ENCODE measurements at places on chromosomes 13 and 19. TPM values are rescaled to one million over a fixed set of nuclear protein-coding genes. Genes with fewer than 3 reads are reported as not detected.

Gene ZNF222
- total RNA-seq: 7.8 TPM

DNA sequence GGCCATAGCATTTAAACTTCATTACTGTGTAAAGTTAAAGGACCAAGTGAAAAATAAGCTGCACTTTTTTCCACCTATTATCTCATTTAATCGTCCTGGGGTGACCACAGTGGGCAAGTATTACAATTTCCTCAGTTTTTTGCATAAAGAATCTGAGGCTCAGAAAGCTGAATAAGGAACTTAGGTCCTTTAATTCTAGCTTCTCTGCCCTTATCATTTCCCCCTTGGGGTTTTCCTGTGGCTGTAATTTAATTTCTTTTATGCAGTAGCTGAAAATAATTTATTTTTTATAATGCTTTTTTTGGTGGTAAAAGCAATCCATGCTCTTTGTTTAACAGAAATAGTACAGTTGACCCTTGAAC, 59.8 kb upstream of the RCBTB2 start:
- H3K27ac ChIP-seq: no peak overlapping the region
- H3K27me3 ChIP-seq: peaks cover 4% of the 10 kb centered on the region
- H3K4me1 ChIP-seq: peaks cover 2% of the 10 kb centered on the region
- H3K4me3 ChIP-seq: no peak overlapping the region

Gene CYP4F2
- 0.33 TPM for total RNA-seq

Gene ATP4B
- total RNA-seq: not detected

DNA sequence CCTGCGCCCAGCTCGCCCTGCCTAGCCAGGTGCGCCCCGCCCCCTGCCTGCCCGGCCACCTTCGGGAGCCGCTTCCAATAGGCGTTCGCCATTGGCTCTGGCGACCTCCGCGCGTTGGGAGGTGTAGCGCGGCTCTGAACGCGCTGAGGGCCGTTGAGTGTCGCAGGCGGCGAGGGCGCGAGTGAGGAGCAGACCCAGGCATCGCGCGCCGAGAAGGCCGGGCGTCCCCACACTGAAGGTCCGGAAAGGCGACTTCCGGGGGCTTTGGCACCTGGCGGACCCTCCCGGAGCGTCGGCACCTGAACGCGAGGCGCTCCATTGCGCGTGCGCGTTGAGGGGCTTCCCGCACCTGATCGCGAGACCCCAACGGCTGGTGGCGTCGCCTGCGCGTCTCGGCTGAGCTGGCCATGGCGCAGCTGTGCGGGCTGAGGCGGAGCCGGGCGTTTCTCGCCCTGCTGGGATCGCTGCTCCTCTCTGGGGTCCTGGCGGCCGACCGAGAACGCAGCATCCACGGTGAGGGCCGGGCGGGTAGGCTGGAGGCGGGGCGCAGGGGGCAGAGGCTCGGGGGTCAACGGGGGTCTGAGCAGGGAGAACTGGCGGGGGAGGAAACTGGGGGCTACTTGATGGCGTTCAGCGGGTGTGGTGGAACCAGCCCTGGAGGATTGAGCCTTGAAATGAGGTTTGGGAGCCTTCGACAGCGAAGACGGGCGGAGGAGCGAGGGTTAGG, at the start of gene SPINT2:
Gene SPINT2 (plus strand): TSS at position 88 of the 727 bp plus-strand sequence. CDS start 320 bp downstream, at position 408.
- peaks cover 22% of the 10 kb centered on the region for H3K4me1 ChIP-seq
- peak within 1 kb of the TSS; percentile 95 for H3K4me3 ChIP-seq
- H3K36me3 ChIP-seq: peaks cover 5% of the 10 kb centered on the region
- no peak for DNase-seq
- H3K27me3 ChIP-seq: no peaks in the 10 kb centered on the region

DNA sequence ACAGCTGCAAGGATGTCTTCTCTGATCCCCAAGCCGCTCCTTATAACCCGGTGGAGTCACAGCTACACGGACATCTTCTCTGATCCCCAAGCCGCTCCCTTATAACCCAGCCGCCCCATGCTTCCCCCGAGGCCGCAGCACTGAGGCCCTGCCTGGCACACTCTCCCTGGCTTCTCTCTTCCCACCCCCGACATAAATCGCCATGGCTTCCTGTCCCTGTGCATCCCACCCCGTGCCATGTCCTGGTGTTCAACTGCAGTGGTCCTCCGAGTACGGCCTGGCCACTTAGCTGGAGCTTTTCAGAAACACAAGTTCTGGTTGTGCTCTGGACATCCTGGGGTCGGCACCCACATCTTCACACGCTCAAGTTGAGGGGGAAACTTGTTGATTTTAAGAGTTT, 60.4 kb downstream of the RASA3 start:
- H3K4me1 ChIP-seq: peaks cover 16% of the 10 kb centered on the region
- DNase-seq: no peak
- H3K4me3 ChIP-seq: no peak overlapping the region

DNA sequence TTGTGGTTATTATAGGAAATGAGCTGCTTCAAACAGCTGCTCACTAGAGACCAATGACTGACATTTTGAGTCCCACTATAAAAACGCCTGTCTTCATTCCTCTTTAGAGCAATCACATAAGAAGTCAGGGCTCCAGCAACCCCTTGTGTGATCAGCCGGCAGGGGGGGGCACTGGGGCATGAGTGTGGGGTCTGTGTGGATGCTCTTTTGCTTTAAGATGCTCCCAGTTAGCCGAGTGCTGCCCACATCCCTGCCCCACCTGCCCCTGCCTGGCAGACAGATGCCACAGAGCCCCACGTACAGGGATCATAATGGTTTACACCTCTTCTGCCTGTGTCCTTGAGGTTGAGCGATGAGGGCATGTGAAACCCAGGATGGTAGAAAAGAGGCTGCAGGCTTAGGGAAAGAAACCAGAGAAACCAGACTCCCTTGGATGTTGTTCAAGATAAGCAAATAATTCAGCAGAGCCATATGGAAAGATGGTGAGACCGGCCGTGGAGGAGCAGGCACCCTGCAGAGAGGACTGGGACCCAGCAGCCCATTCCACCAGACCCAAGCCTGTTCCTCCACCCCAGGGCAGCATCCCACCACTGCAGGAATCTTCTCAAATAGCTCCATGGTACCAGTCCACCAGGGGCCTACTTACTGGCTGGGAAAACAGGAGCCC, 55.4 kb downstream of the CHST8 start:
- H3K4me1 ChIP-seq: no peaks in the 10 kb centered on the region
- H3K4me3 ChIP-seq: no peak overlapping the region
- H3K36me3 ChIP-seq: no peaks in the 10 kb centered on the region
- H3K27ac ChIP-seq: no peak overlapping the region

Gene KLK3
- total RNA-seq: not detected

DNA sequence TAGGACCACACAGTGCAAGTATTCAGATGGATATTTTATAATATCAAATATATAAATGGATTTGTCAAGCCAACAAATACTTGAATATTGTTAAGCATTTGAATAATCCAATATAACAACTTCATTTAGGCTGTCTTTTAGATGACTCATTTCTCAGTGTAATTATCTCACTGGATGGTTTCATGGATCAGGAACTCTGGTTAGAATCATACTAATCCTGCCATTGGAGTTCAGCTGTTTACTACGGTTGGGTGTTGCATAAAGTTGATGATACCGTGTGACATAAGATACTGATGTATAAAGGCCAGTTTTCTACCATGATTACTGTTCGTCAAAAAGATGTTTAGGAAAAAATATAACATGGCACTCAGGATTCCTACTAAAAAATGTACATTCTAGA, 196.3 kb downstream of the TSHZ3 start:
- no peaks in the 10 kb centered on the region for H3K36me3 ChIP-seq
- H3K27me3 ChIP-seq: peaks cover 2% of the 10 kb centered on the region
- H3K4me3 ChIP-seq: no peak overlapping the region
- H3K27ac ChIP-seq: no peak overlapping the region

DNA sequence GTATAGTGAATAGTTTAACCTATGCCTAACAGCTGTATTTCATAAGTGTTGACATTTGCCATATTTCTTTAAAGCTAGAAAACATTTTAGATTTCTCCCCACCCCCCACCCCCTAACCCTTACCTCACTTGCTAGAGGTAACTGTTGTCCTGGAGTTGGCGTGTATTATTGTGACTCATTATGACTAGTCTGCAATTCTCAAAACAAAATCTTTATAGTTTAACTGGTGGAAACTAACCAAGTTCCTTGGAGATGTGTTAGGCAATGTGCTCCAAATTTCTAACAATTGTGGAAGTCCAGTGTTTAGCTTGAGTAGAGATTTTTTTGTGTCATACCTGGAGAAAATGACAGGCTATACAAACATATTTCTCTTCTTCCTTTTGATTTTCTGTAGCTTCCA, 38.0 kb downstream of the KCTD4 start:
- no peak overlapping the region for H3K4me3 ChIP-seq
- no peaks in the 10 kb centered on the region for H3K4me1 ChIP-seq
- no peaks in the 10 kb centered on the region for H3K27me3 ChIP-seq

Gene ZNF208
- 3.2 TPM for total RNA-seq

Gene OVOL3
- not detected for total RNA-seq

GRCh38 chr19:15838351-15838750, 22.9 kb upstream of the OR10H1 start:
- DNase-seq: no peak
- no peak overlapping the region for H3K27ac ChIP-seq
- peaks cover 3% of the 10 kb centered on the region for H3K27me3 ChIP-seq
- H3K36me3 ChIP-seq: peaks cover 2% of the 10 kb centered on the region
- peaks cover 23% of the 10 kb centered on the region for H3K4me1 ChIP-seq
- H3K4me3 ChIP-seq: peak overlapping the region; percentile 9

Gene ZNF709
- total RNA-seq: 5.0 TPM

Gene CKM
- not detected for total RNA-seq

- DNase-seq: no peak
- H3K4me3 ChIP-seq: no peak overlapping the region
- no peak overlapping the region for H3K27ac ChIP-seq
- H3K4me1 ChIP-seq: peaks cover 2% of the 10 kb centered on the region
- peaks cover 6% of the 10 kb centered on the region for H3K27me3 ChIP-seq
These were observed 169.8 kb downstream of the SUCLA2 start for GRCh38 chr13:47831265-47831664.

Gene PCSK4
- 9.7 TPM for total RNA-seq

Gene STOML3
- not detected for total RNA-seq

Gene CASP14
- total RNA-seq: not detected

DNA sequence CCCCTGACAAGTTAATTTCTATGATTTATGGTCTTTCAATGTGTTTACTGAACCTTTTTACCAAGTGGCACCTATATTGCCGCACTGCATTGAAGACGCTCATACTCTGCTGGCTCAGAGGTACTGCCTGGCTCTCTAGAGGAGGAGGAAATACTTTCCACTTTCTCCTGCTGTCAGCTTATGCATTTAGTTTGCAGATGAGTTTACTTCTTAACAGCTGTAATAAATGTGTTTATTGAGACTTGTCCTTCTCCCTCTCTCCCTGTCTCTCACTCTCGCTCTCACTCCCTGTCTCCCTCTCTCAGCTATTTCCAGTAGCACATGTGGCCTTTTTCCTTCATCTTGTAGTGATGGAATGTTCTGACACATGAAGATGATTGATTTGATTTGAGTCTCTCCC, 60.3 kb upstream of the SPATA13 start:
- H3K4me1 ChIP-seq: peaks cover 24% of the 10 kb centered on the region
- H3K27ac ChIP-seq: peak overlapping the region; percentile 45
- no peak overlapping the region for H3K4me3 ChIP-seq
- peaks cover under 1% of the 10 kb centered on the region for H3K36me3 ChIP-seq

DNA sequence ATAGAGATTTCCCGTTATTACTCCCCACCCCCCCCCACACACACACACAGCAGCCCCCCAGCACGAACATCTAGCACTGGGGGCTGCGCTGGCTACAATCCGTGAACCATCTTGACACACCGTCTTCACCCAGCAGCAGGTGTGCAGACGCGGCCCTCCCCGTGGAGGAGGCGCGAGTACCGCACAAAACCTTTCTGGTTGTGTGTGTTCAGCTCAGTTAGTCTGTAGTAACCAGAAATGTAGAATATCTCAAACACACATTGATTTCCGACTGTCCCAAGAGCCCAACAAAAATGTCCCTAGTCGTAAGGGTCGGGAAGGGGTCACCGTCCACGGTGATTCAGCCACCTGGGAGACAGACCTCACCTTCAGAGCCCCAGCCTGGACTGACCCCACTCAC, 122.7 kb downstream of the RAB20 start:
- H3K27ac ChIP-seq: no peak overlapping the region
- no peaks in the 10 kb centered on the region for H3K36me3 ChIP-seq
- H3K4me1 ChIP-seq: no peaks in the 10 kb centered on the region

Measured in activated naive CD8-positive, alpha-beta T cell treated with anti-CD3 and anti-CD28 coated beads, Interleukin-2, amount 10 ng/mL, durations not matched to agents 7 days and 5 days (primary cell).